IPS-NIHi11 (cell line): ENCODE measurements at places on chromosomes 6 and 20.

DNA sequence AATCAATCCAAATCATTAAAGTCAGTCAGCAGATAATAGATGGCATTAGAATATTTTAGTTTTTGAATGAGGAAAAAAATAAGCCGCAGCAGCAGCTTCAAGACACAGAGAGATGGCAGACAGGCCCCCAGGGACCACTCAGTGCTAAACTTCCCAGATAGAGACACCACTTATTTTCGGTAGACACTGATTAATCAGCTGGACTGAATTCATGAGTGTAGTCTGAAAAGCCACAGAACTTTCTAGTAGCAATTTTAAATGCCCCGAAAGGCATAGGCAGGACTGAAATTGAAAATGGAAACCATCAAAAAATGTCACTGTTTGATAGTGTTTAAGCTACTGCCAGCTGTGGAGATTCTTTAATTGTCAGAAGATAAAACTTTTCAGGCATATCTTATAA lies 3.1 kb upstream of the CLDN20 start:
- no peak for DNase-seq

DNA sequence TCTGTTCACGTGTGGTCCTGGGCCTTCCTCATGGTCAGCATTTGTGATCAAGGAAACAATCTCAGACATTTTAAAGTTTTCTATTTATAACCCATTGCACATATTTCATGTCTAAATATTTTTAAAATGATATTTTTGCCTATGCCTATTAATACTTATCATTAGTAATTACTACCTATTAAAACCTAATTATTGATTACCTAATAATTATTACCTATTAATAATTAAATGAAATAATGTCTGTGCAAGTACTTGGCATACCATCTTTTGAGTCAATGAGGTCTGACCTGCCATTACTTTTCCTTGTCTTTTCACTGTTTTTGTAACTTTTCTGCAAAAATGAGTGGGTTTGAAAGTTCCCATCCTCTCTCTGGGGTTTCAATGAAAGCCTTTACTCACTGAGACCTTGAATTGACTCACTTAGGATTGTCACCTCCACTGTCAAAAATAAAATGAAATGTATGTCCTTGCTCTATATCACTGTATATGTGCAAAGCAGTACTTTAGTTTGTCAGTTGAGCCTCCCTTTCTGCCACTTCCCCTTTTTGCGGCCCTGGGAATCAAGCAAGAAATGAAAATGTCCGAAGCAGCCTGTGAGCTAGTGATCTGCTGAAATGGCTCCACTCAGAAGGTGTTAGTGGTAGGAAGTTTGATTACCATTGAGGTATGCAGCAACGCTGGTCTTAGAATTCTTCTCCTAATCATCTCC lies 87.8 kb downstream of the L3MBTL3 start:
- no peak for DNase-seq

GRCh38 chr20:57682184-57683101 lies 27.4 kb downstream of the PMEPA1 start:
- no peak for DNase-seq

- no peak for DNase-seq
Observed at GRCh38 chr6:25343984-25344383, 64.8 kb downstream of the CARMIL1 start.

GRCh38 chr6:128519931-128520435 lies 416 bp downstream of the PTPRK start:
- DNase-seq, result no peak

GRCh38 chr20:18571578-18571977 lies 4.3 kb downstream of the SMIM26 start:
- no peak for DNase-seq

GRCh38 chr6:90406957-90407356 lies 110.3 kb upstream of the BACH2 start:
- no peak for DNase-seq

DNA sequence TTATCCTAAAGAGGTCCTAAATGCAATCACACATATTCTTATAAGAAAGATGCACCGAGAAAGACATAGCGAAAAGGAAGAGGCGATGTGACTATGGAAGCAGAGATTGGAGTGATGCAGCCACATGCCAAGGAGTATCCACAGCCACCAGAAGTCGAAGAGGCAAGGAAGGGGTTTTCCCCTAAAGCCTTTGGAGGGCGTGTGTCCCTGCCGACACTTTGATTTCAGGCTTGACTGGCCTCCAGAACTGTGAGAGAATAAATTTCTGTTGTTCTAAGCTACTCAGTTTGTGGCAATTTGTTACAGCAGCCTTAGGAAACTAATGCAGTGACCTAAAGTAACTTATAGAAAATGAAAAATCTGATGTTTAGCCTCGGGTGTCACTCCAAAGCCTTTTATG lies 179.5 kb upstream of the CITED2 start:
- no peak for DNase-seq

DNA sequence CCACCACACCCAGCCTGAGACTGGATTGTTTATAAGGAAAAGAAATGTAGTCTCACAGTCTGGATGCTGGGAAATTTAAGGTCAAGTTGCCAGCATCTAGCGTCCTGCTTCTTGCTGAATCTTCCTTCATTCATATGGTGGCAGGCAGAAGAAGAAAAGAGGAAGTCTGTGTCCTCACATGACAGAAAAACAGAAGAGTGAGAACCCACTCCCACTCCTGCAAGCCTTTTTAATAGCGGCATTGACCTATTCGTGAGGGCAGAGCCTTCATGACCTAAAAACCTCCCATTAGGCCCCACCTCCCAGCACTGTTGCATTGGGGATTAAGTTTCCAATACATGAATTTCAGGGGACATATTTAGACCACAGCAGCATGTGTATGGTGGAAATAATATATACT lies 160.8 kb upstream of the BMP2 start:
- DNase-seq, result no peak

DNA sequence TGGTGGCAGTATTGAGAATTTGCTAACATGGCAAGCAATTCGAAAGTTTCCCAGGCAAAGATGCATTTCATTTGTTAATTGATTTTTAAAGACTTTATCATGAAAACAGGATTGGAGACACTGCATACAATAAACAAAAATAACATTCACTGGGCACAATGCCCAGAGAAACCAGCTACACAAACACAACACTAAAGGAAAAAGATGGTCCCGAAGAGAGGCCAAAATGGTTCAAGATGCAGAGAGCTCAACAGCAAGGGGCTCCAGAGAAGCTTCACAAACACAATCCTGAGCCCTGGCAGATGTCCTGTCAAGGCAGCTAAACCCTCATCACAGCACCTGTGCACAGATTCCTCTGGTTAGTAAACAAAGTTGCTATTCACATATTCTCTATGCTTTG lies 79.3 kb downstream of the INSM1 start:
- no peak for DNase-seq

GRCh38 chr6:165585060-165585459 lies 78.0 kb downstream of the PDE10A start:
- no peak for DNase-seq

DNA sequence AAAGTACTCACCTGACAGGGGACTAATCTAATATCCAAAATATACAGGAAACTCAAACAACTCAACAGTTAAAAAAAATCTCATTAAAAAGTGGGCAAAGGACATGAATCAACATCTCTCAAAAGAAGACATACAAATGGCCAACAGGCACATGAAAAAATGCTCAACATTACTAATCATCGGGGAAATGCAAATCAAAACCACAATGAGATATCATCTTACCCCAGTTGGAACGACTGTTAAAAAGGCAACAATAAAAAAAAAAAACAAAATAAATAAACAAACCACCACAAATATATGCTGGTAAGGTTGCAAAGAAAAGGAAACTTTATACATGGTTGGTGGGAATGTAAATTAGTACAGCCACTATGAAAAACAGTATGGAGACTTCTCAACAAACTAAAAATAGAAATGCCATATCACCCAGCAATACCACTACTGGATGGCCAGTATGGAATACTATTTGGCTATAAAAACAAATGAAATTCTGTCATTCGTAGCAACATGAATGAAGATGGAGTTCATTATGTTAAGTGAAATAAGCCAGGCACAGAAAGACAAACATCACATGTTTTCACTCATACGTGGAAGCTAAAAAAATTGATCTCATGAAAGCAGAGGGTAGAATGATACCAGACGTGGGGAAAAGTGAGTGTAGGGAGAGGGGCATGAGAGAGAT lies 6.6 kb downstream of the SIRPB2 start:
- no peak for DNase-seq

DNA sequence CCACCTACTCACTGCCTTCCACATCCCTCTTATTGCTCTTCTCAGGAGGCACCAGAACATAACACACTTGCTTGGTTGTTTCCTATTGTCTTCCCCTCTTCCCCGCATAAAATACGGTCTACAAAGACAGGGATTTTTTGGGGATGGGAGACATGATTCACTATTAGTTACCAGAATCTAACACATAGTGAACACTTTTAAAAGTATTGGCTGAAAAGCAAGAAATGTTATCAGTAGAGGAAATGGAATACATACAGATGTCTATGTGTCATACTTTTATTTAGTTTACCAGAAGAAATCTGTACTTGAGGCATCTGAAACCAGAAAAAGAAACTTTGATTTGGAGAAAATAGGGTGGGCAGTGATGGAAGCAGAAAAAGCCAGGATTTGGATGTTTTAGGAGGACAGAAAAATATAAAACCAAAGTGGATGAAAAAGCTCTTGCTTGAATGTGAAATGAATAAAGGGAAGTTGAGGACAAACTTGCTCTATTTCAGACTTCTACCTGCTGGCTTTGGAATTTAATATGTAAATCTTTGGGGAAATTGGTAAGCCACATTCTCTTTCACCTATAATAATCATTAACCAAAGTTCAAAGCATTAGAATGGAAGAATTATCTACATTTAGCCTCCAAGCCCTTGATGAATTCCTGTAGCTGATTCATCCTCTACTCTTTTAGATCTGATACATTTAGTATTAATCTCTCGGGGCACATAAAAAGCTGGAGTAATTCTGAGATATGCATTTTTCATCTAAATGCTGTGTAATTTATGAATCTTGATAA lies 82.6 kb downstream of the DOK5 start:
- DNase-seq, result no peak

DNA sequence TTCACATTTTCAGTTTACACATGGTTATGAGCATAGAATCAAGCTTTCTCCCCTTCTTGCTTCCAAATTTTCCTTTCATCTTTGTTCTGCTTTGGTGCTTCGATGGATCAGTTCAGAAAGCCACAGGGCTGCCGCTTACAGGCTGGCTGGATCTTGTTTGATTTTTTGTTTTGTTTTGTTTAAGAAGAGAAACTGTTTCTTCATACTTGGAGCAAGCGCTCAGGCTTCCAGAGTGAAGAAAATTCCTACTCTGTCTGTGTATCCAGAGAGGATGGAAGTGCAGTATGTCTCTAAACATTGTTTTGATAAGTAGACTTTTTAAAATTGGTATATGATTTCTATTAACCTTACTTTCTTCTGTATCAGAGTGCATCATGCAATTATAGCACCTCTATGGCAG lies 66.9 kb downstream of the ARID1B start:
- DNase-seq, result no peak

- no peak for DNase-seq
Observed at GRCh38 chr6:73800997-73801396, 105.0 kb downstream of the CD109 start.

DNA sequence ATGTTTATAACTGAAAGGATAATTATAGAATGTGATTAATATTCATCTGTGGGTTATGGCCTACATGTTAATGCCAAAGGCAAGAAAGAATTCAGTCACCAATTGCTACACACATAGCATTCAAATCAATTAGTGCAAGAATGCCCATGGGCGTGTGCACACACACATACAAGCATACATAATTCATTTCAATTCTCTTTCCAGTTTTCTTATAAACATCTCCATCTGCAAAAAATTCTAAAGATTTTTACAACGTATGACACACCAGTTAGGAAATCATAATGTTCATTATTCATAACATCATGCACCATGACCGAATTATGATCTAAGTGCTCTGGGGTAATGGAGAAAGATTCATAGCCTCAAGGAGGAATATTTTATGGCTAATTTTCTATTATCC lies 111.0 kb upstream of the ADTRP start:
- no peak for DNase-seq

DNA sequence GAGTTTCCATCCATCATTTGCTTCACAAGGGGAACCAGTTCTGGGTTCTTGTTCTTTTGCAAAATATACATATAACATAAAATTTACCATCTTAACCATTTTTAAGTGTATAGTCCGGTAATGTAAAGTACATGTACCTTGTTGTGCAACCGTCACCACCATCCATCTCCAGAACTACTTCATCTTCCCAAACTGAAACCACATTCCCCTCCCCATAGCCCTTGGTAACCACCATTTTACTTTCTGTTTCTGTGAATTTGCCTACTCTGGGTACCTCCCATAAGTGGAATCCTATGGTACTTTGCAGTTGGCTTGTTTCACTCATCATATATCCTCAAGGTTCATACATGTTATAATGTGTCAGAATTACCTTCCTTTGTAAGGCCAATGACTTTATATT lies 70.3 kb upstream of the DSP start:
- DNase-seq, result no peak

DNA sequence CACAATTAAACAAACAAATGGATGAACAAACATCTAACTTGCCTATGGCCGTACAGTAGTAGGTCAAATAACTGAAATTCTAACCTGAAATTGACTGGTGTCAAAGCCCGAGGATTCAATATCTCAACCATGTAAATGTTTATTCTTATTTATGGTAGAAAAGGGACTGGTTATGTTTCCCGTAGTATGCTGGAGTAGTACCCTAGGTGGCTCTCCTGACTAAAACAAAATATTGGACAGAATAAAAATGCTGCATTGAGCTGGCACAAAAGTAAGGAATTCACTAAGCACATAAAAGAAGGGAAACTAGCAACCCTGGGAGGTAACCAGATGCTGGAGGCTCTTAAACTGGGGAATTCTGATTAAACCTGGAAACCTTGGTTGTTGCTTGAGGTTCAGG lies 117.1 kb upstream of the PREP start:
- no peak for DNase-seq

GRCh38 chr6:33547499-33547898 lies 32.6 kb downstream of the BAK1 start:
- no peak for DNase-seq

- DNase-seq, result peak; percentile 46
Observed at GRCh38 chr20:23928788-23929187, 49.2 kb upstream of the CST5 start.

GRCh38 chr20:58911970-58912369 lies 59.5 kb downstream of the GNAS start:
- no peak for DNase-seq

DNA sequence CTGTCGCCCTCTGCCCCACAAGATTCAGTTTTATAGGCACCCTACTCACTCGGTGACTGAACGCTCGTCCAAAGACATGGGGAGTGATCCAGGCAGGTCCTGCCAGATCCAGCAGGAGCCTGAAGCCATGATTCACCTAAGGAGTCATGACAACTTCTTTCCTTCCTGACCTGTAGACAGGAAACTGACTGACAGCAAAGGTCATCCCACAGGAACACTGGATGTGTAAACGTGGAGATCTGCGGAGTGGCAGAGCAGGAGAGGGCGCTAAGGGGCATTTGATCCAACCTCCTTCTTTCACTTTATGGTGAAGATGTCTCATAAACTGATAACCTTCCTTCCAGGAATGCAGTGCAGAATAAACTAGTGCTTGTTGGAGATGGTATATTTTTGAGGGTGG lies 192.2 kb downstream of the GJA10 start:
- no peak for DNase-seq

GRCh38 chr6:43296780-43297497 lies 1.1 kb upstream of the SLC22A7 start:
- DNase-seq, result no peak

- no peak for DNase-seq
Observed at GRCh38 chr20:43748274-43748673, 21.5 kb upstream of the GTSF1L start.

- no peak for DNase-seq
Observed at GRCh38 chr6:130366107-130367005, 539 bp downstream of the TMEM200A start.
